ENCODE measurements at places on chromosomes 4 and X. TPM values are rescaled to one million over a fixed set of nuclear protein-coding genes. Genes with fewer than 3 reads are reported as not detected.

CT47B1 gene
- total RNA-seq = not detected

- no peak overlapping the region for H3K27ac ChIP-seq
- peaks cover 12% of the 10 kb centered on the region for H3K4me1 ChIP-seq
- no peaks in the 10 kb centered on the region for H3K36me3 ChIP-seq
- H3K27me3 ChIP-seq = no peaks in the 10 kb centered on the region
- DNase-seq = no peak
- H3K4me3 ChIP-seq = no peak overlapping the region
Measured at GRCh38 chr4:111652236-111652635, 493.0 kb upstream of the FAM241A start.

- DNase-seq = peak; percentile 50
- H3K4me1 ChIP-seq = no peaks in the 10 kb centered on the region
- H3K36me3 ChIP-seq = no peaks in the 10 kb centered on the region
- H3K27ac ChIP-seq = no peak overlapping the region
- no peaks in the 10 kb centered on the region for H3K27me3 ChIP-seq
Measured at GRCh38 chr4:633976-634598, 8.7 kb downstream of the PDE6B start.

- no peaks in the 10 kb centered on the region for H3K4me1 ChIP-seq
- no peak overlapping the region for H3K4me3 ChIP-seq
- peak; percentile 56 for DNase-seq
- peaks cover 26% of the 10 kb centered on the region for H3K36me3 ChIP-seq
- H3K27me3 ChIP-seq = peaks cover 6% of the 10 kb centered on the region
Measured at GRCh38 chr4:86818841-86819240, 30.3 kb downstream of the SLC10A6 start.

IDH3G gene
- total RNA-seq = 45.0 TPM

RTL9 gene
- total RNA-seq = not detected

DNA sequence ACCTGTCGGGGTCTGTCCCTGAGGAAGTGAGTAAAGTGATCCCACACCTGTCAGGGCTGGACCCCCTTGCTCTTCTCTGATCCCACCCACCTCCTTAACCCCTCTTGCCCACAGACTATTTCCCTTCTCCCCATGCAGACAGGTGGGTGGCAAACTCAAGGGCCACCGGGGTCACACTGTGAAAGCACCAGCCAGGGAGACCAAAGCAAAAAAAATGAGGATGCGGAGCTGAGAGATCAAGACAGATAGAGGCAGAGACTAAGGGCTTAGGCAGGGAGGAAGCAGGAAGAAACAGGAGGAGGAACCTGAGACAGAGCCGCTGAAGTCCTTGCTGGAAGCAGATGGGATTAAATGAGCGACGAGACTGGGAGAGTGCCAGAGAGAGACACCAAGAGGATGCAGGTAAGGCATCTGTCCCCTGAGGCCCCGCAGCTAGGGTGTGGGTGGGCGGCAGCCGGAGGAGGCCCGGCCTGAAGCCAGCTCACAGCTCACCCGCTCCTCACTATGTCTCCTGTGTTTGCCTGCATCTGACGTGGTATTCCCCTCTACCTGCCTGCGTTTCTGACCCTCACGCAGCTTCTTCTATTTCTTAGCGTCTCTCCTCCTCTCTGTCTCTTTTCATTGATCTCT lies 7.2 kb downstream of the TIMM17B start:
- no peaks in the 10 kb centered on the region for H3K27me3 ChIP-seq
- no peak for DNase-seq
- H3K4me3 ChIP-seq = peak overlapping the region; percentile 69
